ENCODE measurements at places on chromosomes 6 and 20.

- no peak for DNase-seq
Measured at GRCh38 chr20:47126709-47127108, 229.8 kb downstream of the ZMYND8 start.

DNA sequence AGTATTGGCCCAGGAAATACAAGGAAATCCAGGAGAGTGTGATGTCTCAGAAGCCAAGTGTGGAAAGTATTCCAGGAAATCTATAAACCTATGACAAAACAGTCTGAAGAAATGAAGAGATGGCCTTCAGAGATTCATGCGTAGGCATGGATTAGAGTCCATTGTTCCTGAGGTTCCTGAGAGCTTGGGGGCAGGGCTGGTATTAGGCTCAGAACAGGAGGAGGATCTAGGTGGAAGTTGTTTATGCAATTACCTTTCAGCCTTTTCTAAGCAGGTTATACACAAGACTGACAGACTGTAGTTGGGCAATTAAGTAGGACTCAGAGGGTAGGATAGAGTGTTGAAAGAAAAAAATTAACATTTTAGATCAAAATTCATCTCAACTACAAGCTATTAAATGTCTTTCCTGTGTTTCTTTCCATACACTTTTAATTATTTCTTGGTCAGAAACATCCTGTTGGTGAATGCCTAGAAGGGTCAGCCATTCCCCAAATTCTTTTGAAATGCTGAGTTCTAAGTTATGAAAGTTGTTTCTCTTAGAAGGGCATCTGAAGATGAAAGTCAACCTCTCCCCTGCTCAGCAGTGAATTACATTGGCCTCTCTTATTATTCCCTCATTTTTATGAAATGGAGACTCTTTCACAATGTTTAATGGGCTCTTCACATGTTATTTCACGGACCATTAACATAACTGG, 201.2 kb upstream of the MYLIP start:
- no peak for DNase-seq

GRCh38 chr6:89950446-89950845, 56.2 kb downstream of the GJA10 start:
- DNase-seq: no peak

DNA sequence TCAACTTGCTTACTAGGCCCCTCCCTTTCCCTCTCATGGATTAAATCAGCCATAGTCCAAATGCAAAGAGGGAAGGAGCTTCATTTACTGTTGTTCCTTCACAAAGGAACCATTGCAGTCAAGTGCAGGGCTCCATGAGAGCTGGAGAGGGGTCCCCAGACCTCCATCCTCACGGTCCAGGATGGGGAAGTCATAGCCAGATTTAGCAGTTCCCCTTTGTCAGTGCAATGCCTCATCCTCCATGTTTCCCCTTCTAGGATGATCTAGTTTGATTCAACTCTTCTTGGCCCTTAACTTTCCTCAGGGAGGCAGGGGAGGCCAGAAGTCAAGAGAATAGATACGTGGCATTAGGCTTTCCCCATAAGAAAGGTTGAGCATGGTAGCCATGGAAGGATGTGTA, 66.5 kb upstream of the FUCA2 start:
- no peak for DNase-seq

DNA sequence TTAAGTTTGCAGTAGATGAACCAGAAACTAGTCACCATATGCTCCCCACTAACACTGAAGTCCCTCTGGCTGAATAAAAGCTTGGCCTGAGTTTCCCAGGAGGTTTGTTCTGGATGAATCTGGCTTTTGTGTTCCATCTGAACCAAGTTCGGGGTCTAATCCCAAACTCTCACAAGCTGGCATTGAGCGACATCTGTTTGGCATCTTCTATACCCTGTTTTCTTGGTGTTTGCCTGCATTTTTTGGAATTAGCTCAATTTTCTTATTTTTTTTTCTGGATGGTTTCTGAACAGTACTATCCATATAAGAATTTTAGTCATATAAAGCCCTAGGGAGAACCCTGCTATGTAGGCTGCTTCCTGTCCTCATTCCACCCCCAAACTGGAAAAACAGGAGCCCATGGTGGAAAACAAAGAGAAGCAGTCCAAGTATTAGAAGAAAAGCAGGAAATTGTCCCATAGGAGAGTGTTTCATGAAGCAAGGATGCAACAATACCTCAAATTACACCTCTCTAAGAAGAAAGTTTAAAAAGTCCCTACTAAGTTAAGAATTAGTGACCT, 737.1 kb downstream of the DHX35 start:
- DNase-seq: no peak

GRCh38 chr6:82260997-82261732, 13.6 kb upstream of the IBTK start:
- no peak for DNase-seq

- DNase-seq: no peak
Measured at GRCh38 chr6:56831334-56831733, 123.6 kb upstream of the BEND6 start.

DNA sequence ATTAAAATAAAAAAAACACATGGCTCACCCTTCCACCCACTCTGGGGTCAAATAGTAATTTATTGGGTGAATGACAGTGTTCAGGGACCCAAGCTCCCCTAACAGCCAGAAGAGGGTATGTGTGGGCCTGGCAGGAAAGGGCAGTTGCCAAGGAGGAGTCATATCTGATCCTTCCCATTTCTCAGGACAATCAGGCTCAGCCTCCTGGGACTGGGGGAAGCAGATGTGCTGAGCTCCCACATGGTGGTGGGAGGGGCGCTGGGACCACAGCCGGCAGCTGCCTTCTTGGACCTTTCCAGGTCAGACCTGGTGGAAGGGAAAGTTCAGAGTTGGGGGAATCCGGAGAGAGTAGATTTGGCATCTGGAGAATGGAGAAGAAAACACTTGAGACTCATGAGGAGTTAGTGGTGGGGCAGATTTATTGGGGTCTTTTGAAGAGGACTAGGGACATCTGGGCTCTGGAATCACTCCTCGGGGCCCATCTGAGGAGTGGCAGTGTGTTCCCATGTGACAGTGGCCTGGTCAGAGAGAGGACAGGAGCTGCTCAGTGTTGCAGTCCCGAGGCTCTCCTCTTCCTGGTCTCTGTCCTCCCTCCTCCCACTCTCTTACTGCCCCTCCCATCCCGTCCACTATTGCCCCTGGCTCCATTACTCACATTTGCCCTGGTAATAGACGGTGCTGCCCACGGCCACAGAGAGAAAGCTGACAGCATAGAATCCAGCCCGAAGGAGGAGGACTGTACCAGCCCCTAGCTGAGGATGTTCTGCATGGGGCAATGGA, 3.0 kb downstream of the LST1 start:
- no peak for DNase-seq

DNA sequence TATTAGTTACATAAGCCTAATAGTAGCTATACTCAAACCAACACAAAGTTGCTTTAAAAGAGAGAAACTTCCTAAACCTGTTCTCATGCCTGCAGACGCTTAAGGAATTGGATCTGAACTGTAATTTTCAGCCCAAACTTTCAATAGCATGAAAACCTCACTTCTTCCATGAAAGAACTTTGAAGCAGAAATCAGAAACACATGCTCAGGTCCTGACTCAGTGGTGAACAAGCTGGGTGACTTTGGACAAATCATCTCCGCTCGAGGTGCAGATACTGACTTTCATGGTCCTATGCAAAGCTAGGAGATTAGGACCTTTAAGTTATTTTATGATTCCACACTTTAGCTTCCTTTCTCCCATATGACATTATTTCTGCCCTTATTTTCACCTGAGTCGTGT, 36.5 kb downstream of the NOX3 start:
- DNase-seq: no peak

- DNase-seq: no peak
Measured at GRCh38 chr20:13046409-13046808, 37.6 kb downstream of the SPTLC3 start.

- no peak for DNase-seq
Measured at GRCh38 chr20:48850257-48850976, 22.6 kb upstream of the PREX1 start.

GRCh38 chr20:59159493-59160376, 3.9 kb upstream of the ZNF831 start:
- no peak for DNase-seq

DNA sequence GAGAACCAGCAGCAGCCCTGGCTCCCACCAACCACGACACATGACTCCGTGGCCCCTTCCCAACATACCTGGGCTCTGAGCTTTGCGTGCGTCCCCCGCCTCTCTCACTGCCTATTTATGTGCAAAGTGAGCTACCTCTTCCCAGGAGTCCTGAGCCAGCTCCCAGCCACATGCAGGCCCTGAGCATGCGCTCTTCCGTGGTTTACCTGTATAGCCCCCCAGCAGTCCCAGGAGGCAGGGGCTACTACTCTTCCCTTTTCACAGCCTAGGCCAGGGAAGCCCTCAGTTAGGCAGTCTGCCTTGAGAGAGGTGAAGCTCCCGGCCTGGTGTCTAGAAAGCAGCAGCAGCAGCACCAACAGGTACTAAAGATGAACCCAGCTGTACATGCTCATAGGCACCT, 114.8 kb upstream of the CDYL start:
- no peak for DNase-seq

Data from HuH-7.5 (cell line).